ENCODE measurements at places on chromosomes 5 and 9.

DNA sequence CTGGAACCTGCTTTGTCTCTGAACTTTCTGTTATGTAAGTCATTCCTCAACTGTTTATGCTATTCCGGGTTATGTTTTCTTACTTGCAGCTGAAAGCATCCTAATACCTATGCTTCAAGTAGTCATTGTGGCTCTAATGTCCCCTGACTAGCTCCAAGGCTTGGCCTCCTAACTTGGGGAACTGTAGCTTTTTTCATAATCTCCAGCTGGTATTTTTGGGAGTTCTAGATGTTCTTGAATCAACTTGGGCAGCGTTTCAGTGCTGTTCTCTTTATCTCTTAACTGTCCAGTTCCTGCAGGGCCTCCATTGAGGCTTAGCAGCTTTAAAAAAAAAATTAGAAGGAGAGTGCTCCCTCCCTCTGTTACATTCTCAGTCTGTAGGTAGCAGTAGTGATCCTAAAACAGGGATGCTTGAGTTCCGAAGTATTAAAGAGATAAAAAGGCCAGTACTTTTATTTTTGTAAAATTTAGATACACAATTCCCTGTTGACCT, 100.0 kb upstream of the ACTBL2 start:
- DNase-seq, result no peak

DNA sequence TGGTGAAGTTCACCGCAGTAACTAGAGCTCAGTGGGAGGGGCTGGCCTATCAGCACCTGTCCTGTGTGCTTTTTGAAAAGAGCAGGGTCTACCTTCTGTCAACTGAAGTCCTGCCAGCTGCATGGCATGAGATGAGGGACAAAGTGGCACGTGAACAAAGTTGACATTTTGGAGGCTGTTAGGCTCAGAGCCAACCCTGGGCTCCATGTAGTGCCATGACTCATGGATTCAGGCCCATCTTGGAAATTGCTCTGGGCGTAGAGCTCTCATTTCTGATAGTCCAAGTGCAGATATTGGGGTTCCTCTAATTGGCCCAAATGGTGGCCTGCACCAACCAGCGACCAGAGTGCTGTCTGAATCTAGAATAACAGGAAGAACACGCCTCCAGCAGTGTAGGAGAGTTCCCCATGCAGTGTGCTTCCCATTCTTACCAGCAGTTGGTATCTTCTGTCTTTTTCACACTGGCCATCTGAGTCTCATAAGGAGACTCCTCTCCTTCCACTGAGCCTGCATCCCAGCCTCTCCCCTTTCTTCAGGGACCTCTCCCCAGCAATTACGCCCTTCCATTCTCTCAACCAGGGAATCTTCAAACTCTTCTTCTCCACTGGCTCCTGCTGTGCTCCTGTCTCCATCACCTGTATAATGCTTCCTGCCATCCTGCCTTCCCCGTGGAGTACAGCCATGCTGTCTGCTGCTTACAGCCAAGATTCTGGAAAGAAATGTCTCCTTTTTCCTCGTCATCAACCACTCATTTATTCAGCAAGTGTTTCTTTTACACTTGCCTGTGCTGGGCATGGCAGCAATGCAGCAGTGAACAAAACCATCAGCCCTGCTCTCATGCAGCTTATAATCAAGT, 30.4 kb downstream of the IRF1 start:
- no peak for DNase-seq

DNA sequence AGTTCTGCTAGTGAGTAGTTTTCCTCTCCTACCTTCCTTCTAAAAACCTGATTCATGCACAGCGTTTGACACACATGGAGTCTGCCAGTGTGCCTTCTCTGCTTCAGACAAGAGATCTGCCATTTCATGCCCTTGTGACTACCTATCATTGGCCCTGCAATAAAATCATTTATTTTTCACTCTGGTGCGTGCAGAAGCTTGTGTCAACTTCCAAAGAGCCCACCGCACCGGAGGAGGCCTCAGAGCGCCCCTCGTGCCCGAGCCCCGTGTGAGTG, 13.7 kb downstream of the HNRNPH1 start:
- no peak for DNase-seq

GRCh38 chr9:4375424-4376200, 75.7 kb upstream of the GLIS3 start:
- no peak for DNase-seq

DNA sequence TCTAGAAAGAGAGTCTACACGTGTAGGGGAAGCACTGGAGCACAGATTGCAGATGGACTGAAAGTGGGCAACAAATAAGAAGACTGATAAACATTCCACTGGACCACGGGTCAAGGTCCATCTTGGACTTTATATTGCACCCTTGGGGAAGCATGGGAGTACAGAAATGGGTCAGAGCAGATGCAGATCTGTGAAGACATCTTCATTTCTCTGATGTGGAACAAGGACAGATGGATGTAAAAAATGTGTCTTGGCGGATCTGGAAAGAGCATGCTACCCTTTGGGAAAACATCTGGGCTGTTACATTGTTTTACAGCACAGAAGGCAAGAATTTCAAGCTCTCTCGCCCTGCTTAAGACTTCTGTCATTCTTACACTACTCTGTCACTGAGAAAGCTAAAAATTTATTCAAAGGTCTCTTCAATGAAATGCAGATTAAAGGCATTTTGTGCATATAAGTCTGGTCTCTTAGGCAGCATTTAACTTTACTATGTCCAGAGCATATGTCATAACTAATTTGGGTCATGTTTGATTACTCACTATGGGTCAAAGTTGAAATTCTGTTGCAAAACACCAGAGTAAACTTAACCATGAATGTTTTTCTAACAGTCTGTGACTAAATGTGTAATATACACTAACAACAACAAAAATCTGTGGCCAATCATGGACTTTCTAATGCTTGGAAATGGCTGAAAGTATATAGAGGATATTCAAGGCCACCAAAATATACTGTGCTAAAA, 756.4 kb upstream of the DMAC1 start:
- DNase-seq, result no peak

DNA sequence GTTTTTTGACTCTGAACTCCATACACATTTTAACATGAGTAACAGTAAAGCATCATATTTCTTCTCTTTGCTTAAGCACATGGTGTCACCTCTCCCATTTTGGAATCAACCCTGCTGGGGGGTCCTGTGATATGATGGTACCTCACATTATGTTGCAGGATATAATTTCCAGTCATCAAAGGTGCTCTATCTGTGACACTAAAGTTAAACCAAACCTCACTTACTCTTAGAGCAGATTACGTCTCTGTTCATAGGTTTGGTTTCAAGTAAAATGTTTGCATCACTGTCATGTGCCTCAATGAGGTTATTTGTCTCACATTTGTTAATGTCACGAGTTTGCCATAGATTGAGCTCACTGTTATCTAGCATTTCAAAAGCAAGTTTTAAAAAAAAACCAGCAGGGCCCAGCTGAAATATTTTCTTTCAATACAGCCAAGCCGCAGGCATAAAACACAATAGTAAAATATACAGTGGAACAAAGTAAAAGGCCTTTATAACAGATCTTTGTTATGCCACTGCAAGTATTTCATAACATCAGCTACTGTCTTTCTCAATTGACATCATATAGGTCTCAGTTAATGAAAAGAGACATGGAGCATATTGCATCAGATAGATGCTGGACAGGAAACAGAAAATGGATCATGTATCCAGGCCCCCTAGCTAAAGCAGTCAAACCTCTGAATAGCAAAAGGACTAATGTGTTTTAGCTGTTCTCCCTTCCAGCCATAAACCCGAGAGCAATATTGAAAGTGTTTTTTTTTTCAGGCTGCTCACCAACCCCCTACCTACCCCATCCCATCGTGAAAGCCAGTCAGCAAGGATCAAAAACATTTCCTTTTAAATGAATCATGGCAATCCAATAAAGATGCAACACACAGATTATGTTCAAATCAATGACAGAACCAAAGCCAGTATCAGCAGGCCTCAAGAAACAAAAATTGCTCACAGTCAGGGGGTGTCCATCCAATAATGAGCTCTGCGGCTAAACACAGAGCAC, 182.1 kb upstream of the ITGA1 start:
- DNase-seq, result no peak

DNA sequence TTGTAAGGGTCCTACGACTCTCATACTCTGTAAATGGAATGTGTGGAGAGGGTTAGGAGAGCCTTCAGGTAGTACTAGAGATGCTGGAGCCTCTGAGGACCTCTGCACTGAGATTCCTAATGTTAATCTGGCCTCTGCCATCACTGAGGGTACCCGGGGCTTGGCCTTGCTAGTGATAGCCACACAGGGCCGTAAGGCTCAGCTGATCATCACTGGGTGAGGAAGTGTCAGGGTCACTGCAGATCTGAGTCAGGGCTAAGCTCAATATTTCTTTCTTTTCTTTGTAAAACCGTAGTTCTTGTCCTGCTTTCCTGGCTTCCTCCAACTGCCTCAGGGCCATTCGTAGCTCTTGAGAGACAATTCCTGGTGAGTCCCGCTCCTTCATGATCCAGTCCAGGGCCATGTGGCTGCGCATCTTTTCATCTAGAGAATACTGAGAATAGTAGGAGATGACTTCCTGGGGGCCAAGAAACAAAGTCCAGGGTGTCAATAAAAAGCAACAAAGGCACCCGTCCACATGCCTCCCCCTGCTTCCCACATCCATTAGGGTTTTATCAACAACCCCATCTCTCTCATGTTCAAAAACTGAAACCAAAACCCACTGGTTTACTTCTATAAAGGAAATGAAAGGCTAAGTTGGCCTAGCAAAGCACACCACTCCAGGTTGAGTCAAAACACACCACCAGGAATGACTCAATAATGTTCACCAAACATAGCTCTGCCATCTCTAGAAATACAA, 47.7 kb downstream of the LIX1 start:
- no peak for DNase-seq

- DNase-seq, result no peak
Observed at GRCh38 chr5:97550164-97550563, 367.1 kb upstream of the RIOK2 start.

DNA sequence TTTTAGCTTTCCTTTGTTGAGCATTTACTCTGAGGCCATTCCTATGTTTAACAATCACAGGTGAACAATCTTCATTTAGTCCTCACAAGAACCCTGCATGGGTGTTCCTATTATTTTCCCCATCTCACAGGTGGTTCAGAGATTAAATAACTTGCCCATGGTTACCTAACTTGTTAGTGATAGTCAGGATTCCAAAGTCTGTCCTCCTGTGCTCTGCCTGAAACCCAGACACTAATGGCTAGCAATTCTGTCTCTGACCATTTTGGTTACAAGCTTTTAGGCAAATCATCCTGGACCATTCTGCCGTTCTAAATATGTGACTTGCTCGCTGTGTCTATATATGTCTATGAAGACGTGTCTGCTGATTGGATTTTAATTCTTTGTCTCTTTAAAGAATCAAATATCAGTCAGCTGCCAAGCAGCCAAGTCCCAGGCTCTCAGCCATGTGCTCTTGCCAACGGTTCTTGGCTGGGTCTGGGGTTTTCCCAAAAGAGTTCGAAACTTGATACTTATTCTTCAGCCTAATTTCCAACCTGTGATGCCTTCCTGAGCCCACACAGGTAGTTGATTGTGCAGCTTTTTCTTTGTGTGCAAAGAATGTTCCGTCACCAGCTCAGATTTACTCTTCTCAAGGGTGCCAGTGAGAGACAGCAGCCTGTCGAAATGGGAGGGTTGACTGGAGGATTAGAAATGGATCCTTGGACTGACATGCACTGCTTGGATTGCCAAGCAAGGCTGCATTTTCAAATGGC, 121.7 kb downstream of the NREP start:
- DNase-seq, result no peak

- no peak for DNase-seq
Observed at GRCh38 chr5:164235300-164235891, 730.0 kb downstream of the MAT2B start.

- DNase-seq, result no peak
Observed at GRCh38 chr5:37814699-37815098, 25.1 kb downstream of the GDNF start.

All from GOT3 (cell line).